ENCODE measurements at places on chromosomes 16 and 17.

- peak; percentile 34 for DNase-seq
Measured at GRCh38 chr16:11257131-11257938, 1.3 kb upstream of the SOCS1 start.

- DNase-seq = no peak
Measured at GRCh38 chr17:45170931-45171337, 9.3 kb downstream of the HEXIM2 start.

GRCh38 chr17:40402668-40403067, 15.0 kb downstream of the TOP2A start:
- no peak for DNase-seq

DNA sequence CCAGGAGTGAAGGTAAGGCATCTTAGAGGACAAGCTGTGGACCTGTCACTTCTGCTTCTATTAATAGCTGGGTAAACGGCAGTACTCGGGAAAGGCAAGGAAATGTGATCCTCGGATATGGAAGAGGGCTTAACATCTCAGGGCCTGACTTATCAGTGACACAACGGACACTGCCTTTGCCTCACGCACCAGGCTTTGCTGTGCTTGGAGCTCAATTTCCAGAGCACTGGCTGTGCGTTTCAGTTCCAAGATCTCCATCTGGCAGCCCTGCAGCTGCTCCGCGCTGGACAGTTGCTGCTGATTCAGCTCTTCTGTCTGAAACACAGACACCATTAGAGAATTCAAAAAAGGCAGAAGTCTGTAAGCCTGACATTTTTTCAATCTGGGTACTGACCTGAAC, 3.5 kb downstream of the KRT40 start:
- no peak for DNase-seq
